ENCODE measurements at places on chromosomes 13 and 19.

GRCh38 chr13:44318161-44318560, 55.5 kb upstream of the SERP2 start:
- no peak for DNase-seq

- no peak for DNase-seq
Measured at GRCh38 chr13:73598020-73598712, 536.0 kb downstream of the KLF12 start.

- no peak for DNase-seq
Measured at GRCh38 chr19:32708457-32708856, 11.1 kb upstream of the TDRD12 start.

DNA sequence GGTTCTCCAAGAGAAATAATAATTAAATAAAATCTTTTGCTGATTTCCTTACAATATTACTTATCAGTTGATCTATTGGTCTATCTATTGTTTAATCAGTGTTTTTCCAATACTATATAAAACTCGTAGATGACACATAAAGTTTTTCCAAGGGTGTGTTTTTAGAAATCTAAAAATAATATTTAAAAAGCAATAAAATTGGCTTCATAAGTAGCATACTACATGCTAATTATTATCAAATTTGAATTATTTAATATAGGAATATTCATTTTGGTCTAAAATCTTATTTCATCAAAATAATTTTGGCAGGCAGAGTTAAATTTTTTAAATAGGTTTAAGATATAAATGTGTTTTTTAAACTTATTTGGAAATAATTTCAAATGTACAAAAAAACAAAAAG, 49.4 kb upstream of the MIR17HG start:
- DNase-seq, result no peak

- no peak for DNase-seq
Measured at GRCh38 chr13:107873926-107874325, 341.4 kb downstream of the LIG4 start.

DNA sequence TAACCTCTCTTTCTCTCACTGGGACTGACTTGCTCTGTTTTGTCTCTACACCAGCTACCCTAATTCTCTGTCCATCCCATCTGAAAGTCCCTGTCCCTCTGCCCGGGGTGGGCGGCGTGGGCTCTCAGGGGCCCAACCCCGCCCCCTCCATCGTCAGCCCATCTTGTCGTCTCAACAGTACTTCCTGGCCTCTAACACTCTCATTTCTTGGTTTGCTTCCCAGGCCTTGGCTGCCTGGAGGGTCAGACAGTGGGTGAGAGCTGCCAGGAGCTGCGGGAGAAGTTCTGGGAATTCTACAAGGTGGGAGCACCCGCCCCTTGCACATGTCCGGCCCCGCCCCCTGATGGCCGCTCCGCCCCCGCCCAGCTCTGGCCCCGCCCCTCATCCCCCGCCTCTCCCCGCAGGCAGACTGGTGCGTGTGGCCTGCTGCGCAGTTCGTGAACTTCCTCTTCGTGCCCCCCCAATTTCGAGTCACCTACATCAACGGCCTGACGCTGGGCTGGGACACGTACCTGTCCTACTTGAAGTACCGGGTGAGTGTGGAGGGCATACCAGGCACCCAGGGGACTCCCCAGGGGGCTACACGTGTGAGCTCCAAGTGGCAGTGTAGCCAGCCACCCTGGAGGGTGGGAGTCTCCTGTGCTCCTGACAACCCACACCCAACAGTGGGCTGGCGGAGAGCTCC, 1.7 kb downstream of the MPV17L2 start:
- no peak for DNase-seq

DNA sequence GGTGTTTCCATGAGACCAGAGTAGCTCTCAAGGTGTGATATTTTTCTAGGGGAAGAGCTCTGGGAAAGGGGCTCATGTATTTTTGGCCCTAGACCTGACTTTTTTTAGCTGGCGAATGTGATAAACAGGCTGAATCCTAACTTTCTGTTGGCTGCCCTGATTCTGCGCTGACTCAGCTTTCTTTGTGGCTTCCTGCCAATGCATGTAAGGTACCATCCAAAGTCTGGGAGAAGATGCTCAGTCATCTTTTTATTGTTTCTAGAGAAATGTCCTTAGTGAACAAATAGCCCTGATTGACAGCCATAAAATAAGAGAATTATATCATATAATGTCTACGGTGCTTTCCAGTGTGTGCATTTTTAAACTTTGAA, 113.6 kb upstream of the MBNL2 start:
- DNase-seq, result no peak

DNA sequence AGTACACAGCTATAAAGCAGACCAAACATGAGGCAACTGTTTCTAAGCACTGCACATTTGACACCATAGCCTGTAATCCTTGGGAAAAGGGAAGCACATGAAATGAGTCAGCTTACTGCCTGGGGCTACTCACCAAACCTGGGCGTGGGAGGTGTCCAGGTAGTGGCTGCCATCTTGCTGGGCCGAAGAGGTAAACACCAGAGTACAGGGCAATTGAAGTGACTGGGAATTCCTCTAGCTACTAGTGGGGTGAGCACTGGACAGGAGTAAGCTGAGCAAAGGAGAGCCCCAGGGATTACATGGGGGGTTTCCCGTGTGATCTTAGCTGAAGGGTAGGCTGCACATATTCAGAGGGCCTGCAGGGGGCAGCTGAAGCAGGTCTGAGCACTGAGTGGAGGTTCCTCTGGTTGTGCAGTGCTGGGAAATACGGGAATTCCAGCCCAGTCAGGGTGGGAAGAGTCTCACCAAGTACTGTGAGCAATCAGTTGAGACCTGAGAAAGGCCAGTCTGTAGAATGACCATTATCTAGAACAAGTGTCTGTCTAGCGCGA, 140.5 kb downstream of the SLC7A1 start:
- no peak for DNase-seq

GRCh38 chr13:92951273-92951890, 275.2 kb upstream of the GPC6 start:
- no peak for DNase-seq

DNA sequence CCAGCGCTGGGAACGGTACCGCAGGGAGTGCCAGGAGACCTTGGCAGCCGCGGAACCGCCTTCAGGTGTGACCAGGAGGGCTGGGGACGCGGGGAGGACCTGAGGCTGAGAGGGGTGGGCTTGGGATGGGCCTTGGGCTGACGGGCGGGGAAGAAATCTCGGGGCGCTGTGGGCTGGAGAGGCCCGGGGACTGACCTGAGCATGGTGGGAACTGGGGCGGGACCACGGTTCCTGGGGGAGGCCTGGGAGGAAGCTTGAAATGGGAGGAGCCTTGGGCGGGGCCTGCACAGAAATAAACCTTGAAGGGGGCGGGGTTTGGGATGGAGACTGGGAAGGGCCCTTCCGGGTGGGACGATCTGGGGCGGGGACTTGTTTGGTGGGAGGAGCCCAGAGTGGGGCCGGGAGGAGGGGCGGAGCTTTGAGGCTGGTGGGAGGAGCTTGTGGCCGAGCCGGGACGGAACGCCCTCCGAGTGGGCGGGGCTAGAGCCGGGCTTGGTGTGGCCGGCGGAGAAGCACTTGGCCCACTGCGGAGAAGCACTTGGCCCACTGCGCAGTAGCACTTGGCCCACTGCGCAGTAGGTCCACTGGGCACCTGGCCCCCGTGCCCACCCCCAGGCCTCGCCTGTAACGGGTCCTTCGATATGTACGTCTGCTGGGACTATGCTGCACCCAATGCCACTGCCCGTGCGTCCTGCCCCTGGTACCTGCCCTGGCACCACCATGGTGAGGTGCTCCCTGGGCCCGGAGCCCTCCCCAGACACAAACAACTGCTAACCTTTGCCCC, 2.8 kb downstream of the GIPR start:
- DNase-seq, result no peak

DNA sequence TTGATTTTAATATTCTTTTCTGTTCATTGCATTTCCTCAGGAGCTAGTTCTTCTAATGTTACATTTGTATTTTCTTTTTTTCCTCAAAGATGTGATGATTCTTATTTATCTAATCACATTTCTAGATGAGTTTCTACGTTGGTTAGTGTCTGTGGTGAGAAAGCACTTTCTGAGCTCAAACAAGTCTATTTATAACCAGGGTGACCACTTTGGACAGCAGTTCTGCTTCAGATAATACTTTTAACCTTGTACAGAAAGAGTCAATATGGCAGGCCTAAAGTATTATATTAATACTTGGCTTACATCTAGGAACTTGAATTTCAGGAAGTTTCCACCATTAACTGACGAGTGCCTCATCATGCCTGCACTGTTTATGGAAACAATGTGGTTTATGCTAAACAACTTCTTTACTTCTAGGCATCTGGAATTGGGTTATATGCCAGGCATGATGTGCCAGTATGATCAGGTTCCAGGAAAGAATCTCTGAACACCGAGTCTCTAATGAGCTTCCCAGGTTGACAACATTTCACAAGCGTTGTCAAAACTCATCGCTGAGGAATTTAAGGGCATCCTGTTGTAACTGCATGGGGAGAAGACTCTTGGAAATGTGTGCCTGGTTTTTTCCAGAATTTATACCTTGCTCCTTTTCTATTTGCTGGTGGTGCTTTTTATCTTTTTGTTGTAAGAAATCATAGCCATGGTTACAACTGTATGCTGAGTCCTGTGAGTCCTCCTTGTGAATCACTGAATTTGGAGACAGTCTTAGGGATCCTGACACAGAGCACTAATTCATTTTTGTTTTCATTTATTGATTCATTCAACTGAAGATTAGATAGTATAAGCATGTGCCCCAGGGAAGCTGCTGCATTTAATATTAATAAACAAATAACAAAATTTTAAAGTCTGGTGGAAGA, 344.4 kb upstream of the PCDH9 start:
- no peak for DNase-seq

DNA sequence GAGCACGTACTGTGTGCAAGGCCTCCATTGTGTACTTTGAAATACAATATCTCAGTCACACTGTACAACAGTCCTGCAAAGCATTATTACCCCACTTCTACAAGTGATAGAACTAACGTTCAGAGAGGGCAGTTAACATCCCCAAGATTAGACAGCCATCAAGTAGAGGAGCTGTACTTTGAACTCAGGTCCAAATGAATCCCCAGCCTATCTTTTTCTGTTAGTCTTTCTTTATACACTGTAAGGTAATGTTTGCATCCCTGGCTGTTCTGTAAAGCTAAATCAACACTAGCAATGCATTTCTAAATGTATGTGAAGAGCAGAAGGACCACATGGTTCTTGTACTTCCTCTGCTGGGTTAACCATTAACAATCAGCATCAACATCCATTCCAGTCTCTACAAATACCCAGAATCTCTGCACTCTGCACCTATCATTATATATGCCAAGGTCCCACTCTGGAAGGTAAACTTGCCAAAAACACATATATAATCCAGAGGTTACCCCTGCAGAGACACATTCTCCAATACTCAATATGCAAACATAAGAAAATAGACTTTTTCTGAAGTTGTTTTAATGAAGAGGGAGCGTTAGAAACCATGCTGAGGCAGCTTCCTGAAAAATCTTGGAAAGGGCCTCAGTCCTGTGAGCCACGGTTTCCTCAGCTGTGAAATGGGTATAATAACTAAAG, 182.3 kb downstream of the MZT1 start:
- no peak for DNase-seq

DNA sequence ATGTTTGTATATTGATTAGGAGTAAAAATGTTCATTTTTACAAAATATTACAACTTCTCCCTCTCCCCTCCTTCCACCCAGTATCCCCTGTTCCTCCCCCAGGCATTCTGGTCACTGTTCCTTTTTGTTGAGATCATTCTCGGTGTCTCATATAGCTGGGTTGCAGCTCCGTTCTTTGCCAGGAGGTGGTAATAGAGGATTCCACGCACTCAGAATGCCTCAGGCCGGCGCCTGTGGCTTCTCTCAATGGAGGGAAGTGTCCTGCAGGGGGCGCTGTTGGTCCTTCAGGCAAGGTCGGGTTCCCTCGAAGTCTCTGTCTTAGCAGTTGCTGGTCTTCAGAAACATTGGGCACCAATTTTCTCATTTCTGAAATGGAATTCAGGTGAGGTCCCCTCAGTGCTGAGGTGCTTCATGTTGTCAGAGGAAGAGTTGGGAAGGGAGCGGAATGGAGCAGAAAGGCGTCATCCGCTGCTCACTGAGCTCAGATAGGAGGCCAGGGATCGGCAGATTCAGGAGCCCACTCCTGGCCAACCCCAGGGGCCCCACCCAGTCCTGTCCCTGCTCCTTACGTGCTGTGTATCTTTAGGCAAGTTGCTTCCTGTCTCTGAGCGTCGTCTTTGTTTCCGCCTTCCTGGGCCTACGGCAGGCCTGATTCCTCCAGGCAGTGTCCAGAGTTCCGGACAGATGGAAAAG, 10.3 kb upstream of the GARIN5A start:
- DNase-seq, result peak; percentile 17

DNA sequence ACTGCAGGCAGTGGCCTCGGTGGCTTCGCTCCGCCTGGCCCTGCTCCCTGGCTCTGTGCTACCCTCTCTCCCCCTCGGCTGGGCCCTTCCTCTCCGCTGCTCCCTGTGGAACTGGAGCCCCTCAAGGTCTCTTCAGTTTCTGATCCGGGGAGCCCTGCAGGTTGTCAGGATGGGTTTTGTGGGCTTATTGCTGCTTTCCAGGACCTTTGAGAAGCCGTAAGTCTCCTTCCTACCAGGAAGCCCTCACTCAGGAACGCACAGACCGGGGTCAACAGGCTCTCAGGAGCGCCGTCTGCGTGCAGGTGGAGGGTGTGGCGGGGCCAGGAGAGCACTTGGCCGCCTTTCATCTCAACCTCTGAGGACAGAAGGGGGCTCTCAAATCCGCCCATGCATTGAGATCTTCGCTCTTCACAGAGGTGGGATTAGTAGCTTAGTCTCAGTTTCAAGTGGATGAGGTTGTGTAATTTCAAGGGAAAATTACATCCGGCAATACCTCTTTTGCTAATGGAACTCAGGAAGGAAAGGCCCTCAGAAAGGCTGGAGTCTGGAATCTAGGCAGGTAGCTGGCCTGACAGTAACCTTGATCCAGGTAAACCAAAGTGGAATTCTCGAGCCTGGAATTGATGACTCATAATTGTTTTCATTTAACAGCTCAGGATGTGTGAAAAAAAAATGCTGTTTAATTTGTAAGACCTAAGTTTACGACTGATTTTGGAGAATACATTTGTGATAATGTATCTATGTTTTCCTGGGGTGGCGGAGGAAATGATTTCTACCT, 102.0 kb downstream of the ATP11A start:
- no peak for DNase-seq

GRCh38 chr19:10114651-10115391, 3.3 kb downstream of the P2RY11 start:
- DNase-seq, result no peak

DNA sequence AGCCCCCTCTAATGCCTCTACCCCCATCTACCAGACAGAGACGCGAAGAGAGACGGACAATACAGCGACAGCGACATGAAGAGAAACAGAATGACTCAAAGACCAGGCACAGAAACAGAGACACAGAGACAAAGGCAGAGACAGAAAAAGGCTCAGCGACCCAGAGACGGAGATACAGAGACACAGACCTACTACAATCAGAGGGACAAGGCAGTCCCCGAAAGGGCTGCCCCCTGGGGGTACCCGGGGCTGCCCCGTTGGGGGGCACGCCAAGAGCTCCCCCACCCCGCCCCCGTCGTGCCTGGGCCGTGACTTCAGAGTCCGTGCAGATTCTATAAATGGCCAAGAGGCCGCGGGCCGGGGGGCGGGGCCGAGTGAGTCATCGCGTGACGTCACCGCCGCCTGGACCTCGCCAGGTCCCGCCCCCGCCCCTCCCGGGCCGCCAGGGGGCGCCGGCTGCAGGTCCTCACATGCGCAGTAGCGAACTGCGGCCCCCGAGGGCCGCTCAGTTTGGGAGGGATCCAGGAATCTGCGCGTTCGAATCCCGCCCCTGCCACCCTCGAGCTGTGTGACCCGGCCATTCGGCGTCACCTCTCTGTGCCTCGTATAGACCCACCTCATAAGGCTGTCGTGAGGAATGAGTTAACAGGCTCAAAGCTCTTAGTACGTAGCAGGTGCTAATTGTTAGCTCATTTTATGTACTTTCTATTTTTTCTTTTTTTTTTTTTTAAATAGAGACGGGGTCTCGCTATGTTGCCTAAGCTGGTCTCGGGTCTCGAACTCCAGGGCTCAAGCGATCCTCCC, 2.7 kb upstream of the CNN1 start:
- DNase-seq, result peak; percentile 70
